ENCODE measurements at places on chromosomes 2 and 18.

DNA sequence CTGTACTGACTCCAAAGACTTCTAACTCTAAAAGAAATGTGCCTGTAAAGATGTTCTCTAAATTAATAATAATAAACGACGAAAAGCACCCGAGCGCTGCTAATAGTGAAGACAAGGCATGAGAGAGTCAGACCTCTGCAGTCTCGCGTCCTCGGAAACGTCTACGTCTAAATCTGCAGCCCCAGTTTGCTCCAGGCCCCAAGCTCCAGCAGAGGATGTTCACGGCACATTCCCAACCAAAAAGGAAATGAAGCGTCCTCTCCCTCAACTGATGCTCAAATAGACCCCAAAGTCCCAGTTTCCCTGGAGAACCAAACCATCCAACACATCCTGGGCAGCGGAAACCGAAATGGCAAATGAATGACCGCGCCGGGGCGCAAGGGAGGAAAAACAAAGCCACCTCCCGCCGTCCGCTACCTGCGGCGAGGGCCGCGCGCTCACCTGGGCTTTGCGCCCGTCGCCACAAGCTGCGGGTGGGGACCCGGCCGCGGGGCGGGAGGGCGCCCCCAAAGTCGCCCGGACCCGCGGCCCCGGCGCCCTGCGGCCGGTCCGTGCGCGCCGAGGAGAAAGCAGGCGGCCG, 47.1 kb upstream of the CCDC150 start:
- no peak for DNase-seq

DNA sequence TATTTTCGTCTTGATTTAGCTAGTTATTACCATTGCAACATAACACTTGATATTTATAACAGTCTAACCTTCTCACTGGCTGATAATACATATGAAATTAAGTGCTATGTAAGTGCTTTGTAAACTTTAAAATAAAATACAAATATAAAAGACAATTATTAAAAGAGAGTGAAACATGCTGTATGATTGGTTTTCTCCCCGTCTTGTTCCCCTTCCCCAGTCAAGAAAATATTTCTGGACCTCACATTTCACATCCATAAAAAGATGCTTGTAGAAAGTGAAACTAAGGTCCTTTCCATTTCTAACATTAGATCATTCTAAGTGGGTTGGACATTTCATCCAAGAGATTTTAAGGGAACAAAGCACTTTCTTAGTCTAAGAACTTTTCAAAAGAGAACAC, 310.2 kb upstream of the LRATD1 start:
- DNase-seq = no peak

GRCh38 chr2:198309673-198310280, 505.4 kb downstream of the PLCL1 start:
- peak; percentile 66 for DNase-seq

DNA sequence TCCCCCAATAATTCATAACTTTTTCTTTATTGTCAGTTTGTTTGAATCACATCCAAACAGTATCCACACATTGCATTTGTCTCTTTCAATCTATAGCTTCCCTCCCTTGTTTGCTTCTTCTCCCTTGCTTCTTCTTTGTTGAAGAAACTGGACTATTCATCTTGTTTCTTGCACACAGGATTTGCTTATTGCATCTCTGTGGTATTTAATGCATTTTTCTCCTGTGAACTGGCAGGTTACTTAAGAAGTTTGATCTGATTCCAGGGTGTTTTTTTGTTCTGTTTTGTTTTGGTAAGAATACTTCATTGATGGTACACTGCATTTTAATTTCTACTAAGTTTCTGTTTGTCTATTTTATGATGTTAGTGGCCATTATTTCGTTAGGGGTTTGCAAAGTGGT, 166.8 kb downstream of the CAMKMT start:
- DNase-seq = no peak

DNA sequence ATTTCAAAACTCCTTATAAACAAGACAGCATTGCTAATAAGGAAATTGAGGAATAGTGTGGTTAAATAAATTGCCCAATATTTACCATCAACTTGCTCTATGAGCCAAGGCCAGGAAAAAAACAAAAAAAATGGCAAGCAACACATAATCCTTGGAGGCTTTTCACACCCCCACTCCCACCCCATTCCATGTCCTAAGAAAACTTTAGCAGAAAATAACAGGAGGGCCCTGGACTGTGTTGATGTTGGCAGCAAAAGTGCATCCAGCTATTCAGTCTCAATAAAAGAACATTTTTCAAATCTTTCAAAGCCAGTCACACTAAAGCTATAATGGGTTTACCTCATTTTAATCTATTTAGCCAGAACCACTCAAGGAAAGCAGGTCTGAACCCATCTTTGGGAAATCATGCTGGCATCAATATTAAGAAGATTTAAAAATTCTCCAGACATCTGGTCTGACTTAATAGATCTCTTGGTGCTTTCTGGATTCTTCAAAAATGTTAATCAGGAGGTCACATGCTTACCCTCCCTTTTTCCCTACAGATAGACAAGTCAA, 34.6 kb upstream of the STK17B start:
- no peak for DNase-seq

GRCh38 chr18:74511823-74512222, 15.7 kb downstream of the CNDP2 start:
- DNase-seq = no peak

Measured in CD4-positive, alpha-beta T cell treated with Interleukin-17A for 1 hour (primary cell).